Activated CD8-positive, alpha-beta memory T cell treated with anti-CD3 and anti-CD28 coated beads for 4 hours (primary cell): ENCODE measurements at places on chromosomes 3 and 15.
A peak's percentile ranks its signal among the peaks of the same experiment; 100 is the strongest.

- DNase-seq, result no peak
Measured at GRCh38 chr3:134630506-134630905, 20.3 kb downstream of the KY start.

GRCh38 chr3:139906418-139906817 is 28.6 kb upstream of the CLSTN2 start:
- DNase-seq, result no peak

DNA sequence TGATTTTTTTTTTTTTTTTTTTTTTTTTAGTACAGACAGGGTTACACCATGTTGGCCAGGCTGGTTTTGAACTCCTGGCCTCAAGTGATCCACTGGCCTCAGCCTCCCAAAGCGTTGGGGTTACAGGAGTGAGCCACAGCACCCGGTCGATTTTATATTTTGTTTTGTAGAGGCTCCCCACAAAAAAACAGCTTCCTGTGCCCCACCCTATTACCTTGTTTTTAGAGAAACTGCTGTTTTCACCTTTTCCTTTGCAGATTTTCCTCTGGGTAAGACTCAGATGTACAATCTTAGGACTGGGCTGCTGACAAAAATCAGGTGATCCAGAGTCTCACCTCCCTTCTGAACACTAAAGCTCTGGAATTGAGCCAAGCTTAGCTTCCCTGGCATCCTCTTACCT is 20.6 kb downstream of the ARRDC4 start:
- DNase-seq, result no peak

- DNase-seq, result no peak
Measured at GRCh38 chr3:126998728-126999127, 15.8 kb downstream of the PLXNA1 start.

DNA sequence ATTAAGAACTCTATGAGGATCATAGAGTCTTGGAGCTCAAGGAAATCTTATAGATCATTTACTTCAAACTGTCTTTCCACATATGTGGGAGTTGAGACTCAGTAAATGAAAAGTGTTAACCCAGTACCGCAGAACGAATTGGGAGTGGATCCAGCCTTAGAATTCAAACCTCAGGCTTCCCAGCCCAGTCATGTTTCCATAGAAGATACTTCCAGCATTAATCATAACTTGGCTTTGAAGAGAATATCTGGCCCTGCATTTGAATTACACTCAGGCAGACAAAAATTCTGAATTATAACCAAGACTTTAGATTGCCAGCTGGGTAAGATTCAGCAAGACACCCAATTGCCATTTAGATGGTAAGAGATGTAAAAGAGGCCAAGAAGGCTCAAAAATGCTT is 972.0 kb downstream of the TUSC7 start:
- DNase-seq, result no peak

GRCh38 chr3:56915966-56916586 is 114.3 kb upstream of the ARHGEF3 start:
- peak; percentile 33 for DNase-seq

DNA sequence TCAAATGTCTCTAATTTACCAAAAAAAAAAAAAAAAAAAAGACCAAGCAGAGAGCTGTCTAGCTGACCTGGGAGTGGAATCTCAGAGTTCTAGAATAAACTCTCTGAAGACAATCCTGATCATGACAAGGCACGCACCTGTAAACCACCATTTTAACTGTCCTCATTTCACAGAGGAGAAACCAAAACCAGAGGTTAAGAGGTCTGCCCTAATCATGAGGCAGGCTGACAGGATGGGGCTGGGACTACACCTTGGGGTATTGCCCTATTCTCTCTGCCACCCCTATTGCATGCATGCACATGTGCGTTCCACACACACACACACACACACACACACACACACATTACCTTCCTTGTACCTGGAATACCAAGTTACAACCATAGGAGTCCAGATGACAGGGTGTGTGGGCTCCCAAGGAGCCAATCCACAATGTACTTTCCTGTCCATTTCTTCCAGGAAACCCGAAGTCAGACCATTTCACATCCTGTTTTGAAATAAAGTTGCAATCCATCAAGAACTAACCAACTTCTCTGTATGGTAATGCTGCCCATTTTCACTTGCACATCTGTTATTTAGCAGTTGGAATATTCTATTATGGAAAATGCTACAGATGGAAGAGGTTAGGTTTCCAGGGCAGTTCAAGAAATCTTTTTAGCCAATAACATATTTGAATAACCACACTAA is 34.6 kb downstream of the HSPBAP1 start:
- DNase-seq, result no peak

- no peak for DNase-seq
Measured at GRCh38 chr3:13484851-13485590, 4.9 kb downstream of the HDAC11 start.

GRCh38 chr3:194125442-194125841 is 10.5 kb upstream of the HES1 start:
- no peak for DNase-seq

DNA sequence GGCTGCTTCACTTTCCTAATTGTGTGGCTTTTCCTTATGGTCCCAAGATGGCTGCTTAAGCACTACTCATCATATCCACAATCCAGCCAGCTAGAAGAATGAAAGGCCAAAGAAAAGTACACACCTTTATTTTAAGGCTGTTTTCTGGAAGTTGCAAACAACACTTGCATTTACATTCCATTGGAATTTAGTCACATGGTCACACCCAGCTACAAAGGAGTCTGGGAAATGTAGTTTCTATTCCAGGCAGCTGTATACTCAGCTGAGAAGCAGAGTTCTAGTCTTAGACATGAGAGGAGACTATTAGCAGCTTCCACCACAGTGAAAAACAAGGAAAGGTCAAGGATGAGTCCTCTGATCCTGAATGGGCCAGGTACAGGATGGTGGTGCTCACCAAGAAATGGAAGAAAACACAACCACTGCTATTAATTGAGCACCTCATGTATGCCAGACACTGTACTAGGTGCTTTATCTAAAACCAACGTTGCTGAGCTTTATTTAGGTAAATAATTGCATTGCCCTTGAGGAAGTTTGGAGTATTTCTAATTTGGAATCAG is 28.0 kb upstream of the ATG7 start:
- no peak for DNase-seq

GRCh38 chr3:133620066-133620784 is 41.5 kb downstream of the TOPBP1 start:
- no peak for DNase-seq

DNA sequence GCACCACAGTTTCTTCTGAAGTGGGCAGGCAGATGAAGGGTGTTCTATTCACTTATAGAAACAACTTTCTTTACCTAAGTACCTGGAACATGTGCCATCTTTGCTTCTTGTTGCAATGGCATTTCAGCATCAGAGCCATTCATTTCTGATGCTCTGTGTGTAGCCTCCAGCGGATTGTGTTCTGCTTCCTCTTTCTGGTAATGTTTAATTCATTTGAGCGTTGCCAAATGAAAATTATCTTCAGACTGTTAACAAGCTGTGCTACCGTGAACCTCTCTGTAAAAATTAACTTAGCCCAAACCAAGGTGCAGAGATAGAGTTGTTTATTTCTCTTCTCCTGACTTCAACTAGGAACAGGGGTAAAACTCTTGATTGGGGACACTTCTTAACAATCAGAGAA is 302.0 kb downstream of the EDEM1 start:
- DNase-seq, result no peak

- DNase-seq, result no peak
Measured at GRCh38 chr3:157157836-157158235, 2.1 kb downstream of the CCNL1 start.

GRCh38 chr3:55584030-55584429 is 96.9 kb upstream of the WNT5A start:
- no peak for DNase-seq

GRCh38 chr3:42488687-42489086 is 13.8 kb upstream of the VIPR1 start:
- no peak for DNase-seq

- DNase-seq, result no peak
Measured at GRCh38 chr3:192827863-192828594, 89.6 kb downstream of the MB21D2 start.

GRCh38 chr3:100103558-100104441 is 10.5 kb downstream of the FILIP1L start:
- DNase-seq, result no peak

DNA sequence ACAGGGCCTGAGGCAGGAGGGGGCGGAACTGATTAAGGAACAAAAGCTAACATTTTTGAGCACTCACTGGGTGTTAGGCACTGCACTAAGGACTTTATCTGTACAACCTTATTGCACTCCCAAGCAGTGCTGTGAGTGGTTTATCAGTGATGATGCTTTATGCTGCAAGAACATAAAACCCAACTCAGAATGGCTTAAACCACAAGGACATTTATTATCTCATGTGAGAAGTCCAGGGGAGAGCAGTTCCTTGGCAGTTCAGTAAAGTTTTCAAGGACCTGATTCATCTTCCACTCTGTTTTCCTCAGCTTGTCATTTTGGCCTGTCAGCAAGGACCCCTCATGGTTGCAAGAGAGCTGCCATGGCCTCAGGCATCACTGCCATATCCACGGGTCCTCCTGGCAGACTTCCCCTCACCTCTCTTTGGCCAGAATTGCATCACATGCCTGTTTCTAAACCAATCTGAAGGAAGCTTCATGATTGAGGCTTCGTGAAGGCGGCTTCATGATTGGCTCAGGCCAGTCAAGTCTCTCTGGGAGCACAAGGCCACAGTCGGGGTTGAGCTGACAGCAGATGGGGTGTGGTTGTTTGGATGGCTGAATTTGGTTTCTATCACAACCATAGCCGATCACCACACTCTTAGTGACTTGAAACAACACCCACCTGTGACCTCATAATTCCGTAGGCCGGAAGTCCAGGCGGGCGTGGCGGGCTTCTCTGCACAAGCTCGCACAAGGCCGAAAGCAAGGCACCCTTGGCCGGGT is 15.8 kb downstream of the EFCC1 start:
- no peak for DNase-seq

- no peak for DNase-seq
Measured at GRCh38 chr3:55436644-55437043, 50.5 kb downstream of the WNT5A start.

DNA sequence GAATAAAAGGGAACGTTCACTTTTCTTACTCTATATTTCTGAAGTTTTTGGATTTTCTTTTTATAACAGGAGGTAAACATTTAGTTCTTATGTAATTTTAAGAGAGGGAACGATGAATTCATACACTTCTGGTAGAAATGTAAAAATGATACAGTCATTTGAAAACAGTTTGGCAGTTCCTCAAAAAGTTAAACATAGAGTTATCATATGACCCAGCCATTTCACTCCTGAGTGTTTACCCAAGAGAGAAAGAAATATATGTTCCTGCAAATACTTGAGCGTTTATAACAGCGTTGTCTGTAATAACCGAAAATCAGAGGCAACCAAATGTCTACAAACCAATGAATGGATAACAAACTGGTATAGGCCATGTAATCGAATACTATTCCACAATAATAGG is 20.8 kb upstream of the CCR9 start:
- DNase-seq, result no peak

- DNase-seq, result no peak
Measured at GRCh38 chr15:79339588-79340314, 28.8 kb downstream of the TMED3 start.

DNA sequence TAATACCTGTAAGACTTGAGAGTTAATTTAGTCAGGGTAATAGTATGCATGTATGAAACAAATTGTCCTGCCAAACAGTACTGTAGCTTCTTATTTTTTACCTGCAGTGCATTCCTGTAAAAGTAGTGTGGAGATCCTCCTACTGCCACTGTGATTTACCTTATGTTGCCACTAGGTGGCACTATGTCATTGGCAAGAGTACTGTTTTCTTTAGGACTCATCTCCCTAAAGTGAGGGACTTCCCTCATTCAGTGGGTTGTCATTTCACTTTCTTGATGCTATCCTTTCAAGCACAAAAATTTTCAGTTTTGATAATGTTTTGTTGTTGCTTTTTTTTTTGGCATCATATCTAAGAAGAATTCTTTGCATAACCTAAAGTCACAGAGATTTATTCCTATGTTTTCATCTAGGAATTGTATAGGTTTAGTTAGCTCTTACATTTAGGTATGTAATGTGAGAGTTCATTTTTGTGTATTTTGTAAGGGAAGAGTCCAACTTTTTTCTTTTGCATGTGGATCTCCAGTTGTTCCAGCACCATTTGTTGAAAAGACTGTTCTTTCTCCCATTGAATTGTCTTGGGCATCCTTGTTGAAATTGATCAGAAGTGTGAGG is 105.7 kb downstream of the AKAP13 start:
- DNase-seq, result peak; percentile 54

GRCh38 chr3:16365491-16366128 is 100.6 kb downstream of the OXNAD1 start:
- no peak for DNase-seq

DNA sequence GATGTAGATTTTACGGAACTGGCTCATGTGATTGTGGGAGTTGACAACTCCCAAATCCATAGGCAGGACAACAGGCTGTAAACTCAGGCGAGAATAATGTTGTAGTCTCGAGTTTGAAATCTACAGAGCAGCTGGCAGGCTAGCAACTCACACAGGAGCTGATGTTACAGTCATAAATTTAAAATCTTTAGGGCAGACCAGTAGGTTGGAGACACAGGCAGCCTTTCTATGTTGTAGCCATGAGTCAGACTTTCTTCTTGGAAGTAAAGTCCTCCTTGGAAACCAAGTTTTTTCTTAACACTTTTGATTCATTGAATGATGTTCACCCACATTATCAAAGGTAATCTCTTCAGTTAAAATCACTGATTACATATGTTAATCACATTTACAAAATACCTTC is 89.1 kb upstream of the ALCAM start:
- no peak for DNase-seq

GRCh38 chr3:167493244-167493643 is 19.4 kb upstream of the SERPINI2 start:
- DNase-seq, result no peak

- DNase-seq, result no peak
Measured at GRCh38 chr3:160287666-160288065, 62.4 kb downstream of the C3orf80 start.

DNA sequence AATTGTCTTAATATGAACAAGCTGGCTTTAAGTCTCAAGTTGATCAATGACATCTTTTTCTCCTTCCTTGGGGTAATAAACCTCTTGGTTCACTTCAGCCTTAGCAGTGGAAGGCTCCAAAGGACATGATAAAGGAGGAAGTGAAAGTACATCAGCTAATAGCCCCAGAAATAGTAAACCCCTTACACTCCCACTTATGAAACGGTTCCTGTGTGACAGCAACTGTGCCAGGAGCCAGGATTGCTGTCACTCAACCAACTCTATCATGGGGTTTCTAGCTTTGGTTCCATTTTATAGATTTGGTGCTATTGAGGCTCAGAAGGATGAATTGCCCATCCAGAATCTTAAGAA is 216.7 kb downstream of the ABHD5 start:
- no peak for DNase-seq
